B cell (primary cell): ENCODE measurements at places on chromosomes 12 and 14. TPM values are rescaled to one million over a fixed set of nuclear protein-coding genes. Genes with fewer than 3 reads are reported as not detected.

- peaks cover 30% of the 10 kb centered on the region for H3K4me1 ChIP-seq
- no peaks in the 10 kb centered on the region for H3K36me3 ChIP-seq
- no peak for DNase-seq
These were observed 8.5 kb downstream of the RARG start for GRCh38 chr12:53223389-53224060.

DNA sequence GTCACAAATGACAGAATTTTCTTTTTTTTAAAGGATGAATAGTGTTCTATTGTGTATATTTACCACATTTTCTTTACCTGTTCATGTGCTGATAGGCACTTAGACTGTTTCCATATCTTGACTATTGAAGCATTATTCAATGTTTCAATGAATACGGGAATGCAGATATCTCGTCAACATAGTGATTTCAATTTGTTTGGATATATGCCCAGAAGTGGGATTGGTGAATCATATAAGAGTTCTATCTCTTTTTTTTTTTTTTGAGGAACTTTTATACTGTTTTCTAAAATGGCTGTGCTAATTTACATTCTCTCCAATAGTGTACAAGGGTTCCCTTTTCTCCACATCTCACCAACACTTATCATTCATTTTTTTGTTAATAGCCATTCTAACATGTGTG, 97.9 kb upstream of the FAR2 start:
- H3K4me1 ChIP-seq, result no peaks in the 10 kb centered on the region
- DNase-seq, result no peak
- no peaks in the 10 kb centered on the region for H3K36me3 ChIP-seq
- H3K27ac ChIP-seq, result no peak overlapping the region
- H3K27me3 ChIP-seq, result no peaks in the 10 kb centered on the region

Gene DHRS1
- 42.7 and 43.7 TPM in 2 replicates for total RNA-seq

- no peaks in the 10 kb centered on the region for H3K36me3 ChIP-seq
- no peaks in the 10 kb centered on the region for H3K27me3 ChIP-seq
- H3K4me1 ChIP-seq, result peaks cover 9% of the 10 kb centered on the region
- no peak for DNase-seq
These were observed 63.2 kb downstream of the DIO3 start for GRCh38 chr14:101624536-101624935.

- no peak for DNase-seq
- H3K27me3 ChIP-seq, result no peaks in the 10 kb centered on the region
- H3K27ac ChIP-seq, result no peak overlapping the region
- no peaks in the 10 kb centered on the region for H3K4me1 ChIP-seq
These were observed 16.3 kb upstream of the SINHCAF start for GRCh38 chr12:31342286-31342685.
